HuH-7 (cell line): ENCODE measurements at places on chromosomes 4 and X.

DNA sequence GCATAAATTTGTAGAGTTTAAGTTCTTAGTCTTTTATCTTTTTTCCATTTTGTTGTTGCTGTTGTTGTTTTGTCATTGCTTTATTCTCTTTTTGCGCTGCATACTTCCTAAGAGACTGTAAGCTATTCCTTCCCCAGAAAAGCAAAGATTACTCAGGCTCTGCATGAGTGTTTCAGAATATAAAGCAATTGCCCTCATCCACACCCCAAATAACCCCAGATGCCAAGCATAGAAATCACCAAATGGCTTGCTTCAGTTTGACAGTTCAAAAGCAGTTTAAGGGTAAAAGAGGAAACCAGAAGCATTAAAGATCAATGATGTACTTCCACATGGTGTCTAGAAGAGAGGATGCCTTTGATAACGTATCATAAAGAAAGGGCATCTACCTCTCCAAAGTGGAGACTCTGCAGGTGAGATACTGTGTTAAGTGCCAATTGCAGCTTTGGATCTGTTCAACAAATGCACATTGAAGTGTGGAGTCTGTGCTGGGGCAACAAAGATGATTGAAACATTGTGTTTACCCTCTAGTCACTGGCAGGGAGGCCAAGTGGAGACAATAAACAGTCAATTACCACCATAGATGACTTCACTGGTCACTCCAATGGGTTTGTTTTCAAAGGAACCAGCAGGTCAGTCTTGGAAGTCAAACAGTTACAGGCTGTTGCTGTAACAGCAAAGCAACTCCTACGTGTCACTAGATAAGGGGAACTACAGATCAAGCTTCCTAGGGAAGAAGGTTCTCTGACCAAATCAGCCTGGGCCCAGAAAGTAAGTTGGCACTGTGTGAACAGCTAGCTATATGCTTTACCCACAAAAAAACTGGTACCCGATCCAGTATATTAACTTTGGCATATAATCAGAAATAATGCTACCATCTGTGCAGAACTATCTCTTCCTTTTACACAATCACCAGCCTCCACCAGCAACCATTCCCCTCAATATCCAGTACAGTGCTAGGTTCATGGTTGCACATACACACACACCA lies 40.6 kb upstream of the IL21 start:
- no peak for DNase-seq

GRCh38 chr4:81257816-81258215 lies 42.8 kb upstream of the PRKG2 start:
- DNase-seq, result no peak

GRCh38 chrX:130285069-130285620 lies 16.4 kb upstream of the ZNF280C start:
- DNase-seq, result no peak

GRCh38 chrX:10972706-10973105 lies 138.4 kb upstream of the HCCS start:
- no peak for DNase-seq

- DNase-seq, result no peak
These were observed 858.4 kb upstream of the POU3F4 start for GRCh38 chrX:82649645-82650044.

DNA sequence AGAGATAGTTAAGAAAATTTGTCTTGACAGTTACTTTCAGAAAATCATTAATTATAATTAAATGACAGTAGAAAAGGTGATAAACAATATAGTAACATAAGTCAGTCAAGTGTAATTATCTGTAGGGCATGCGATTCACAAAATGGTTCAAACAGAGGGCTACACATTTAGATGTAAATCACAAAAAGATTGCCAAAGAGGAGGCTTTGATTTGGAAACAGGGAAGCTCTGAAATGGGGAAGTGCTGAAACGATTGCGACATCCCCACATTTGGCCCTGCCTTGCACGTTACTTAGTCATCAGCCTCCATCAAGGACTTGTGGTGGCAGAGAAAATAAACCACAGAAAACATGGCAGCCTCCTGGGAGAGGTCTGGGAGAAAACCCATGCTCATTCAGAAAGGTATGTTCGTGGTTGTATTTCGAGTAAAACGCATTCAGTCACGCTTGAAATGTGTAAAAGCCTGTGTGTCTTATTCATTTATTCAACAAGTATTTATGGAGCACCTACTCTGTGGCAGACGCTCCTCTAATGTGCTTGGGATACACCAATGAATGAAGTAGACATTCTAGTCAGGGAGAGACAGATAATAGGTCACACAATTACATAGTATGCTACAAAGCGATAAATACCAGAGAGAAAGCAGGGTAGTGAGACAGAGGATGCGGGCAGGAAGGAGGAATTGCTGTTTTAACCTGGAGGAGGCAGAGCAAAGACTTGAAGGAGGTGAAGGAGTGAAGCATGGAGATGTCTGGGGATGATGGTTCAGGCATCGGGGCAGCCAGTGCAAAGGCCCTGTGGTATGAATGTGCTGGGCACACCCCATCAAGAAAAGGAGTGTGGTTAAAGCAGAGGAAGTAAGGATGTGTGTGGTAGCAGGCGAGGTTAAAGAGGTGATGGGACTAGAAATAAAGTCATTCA lies 7.8 kb downstream of the RBM47 start:
- peak; percentile 59 for DNase-seq

- no peak for DNase-seq
These were observed 137.8 kb downstream of the TBC1D19 start for GRCh38 chr4:26721685-26722084.

DNA sequence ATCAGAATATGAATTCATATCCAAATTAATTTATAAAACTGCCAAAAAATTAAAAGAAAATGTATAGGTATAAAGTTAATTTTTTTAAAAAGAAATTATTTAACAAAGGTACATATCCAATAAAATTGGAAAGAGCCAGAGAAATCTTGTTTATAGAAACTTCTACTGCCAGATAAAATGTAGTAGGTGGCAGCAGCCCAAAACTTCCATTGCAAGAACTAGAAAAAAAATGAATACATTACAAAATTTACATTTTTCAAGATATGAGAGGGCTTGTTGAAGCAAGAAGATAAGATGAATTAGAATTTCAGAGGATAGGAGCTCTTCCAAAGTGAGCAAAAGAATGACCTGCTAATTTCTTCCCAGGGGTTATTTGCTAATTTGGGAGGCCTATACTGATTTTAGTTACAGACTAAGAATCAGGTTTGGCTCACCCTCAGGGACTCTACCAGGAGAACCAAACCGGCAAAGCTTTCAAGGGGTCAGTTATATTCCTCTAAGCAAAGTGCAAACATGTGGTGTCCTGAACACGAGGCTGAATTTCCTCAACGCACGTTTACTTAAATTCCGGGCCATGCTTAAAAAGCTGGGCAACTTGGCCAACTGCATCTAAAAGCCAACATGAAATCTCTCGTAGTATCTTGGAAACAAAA lies 17.5 kb downstream of the ANKRD50 start:
- no peak for DNase-seq

GRCh38 chr4:145816091-145816490 lies 122.5 kb downstream of the ZNF827 start:
- no peak for DNase-seq

DNA sequence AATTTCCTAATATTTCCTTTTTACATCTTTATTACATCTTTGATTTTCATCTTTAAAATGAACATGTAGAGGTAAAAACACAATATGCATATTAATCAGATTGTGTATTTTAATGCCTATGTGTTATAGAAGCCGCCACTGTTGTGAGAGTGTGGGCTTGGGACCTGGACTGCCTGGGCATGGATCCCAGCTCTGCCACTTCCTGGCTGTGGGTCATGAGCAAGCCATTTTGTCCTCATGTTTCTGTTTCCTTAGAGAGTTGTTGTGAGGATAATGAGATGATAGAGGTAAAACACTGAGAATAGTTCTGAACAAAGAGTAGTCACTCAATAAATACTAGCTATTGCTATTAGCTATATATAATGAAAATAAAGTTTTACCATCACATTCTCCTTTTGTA lies 38.4 kb upstream of the SCOC start:
- DNase-seq, result no peak

GRCh38 chr4:187598196-187598595 lies 397.4 kb upstream of the ZFP42 start:
- DNase-seq, result no peak

GRCh38 chrX:49725923-49726904 lies 30.4 kb upstream of the PAGE1 start:
- no peak for DNase-seq

DNA sequence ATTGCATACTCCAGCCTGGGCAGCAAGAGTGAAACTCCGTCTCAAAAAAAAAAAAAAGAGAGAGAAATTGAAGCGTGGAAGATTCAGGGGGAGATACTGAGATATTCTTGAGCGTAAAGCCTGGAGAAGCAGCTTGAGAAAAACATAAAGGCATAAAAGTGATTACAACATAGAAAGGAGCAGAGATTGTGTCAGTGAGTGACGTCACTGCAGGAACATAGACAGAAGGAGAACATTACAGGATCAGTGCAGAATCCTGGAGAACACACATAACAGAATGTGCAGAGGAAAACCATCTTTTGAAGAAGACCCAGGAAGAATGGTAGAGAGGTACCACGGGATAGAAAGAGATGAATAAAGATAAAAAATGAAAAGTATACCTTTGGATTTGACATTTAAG lies 147.0 kb downstream of the APBB2 start:
- no peak for DNase-seq

- peak; percentile 27 for DNase-seq
These were observed 1.8 kb downstream of the CPEB2 start for GRCh38 chr4:15003891-15004738.

DNA sequence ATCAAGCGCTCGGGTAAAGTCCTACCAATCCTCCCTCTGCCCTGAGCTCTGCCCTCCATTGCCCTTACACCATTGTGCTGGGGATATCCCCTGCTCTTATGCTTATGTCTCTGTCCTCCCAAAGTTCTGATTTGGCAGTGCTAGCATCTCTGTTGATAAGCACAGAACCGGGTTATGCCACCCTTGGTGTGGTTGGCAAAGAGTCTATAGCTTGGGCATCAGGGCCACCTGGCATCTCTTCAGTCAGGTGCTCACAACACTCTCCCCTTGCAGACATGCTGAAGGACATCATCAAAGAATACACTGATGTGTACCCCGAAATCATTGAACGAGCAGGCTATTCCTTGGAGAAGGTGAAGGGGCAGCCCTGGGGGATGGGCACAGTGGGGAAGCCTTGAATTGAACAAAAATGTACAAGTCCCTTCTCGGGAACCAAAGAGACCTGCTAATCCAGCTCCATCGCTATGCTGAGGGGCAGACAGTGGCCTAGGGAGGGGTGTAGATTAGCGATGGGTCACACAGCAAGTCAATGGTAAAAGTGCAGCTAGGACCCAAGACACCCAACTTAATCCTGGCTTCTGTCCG lies 3.8 kb downstream of the MAGED2 start:
- DNase-seq, result no peak

GRCh38 chrX:72576141-72576894 lies 3.7 kb upstream of the HDAC8 start:
- DNase-seq, result no peak

GRCh38 chr4:113468165-113469022 lies 293.1 kb downstream of the CAMK2D start:
- DNase-seq, result no peak

GRCh38 chrX:53440621-53441517 lies 6.7 kb upstream of the HSD17B10 start:
- no peak for DNase-seq

GRCh38 chr4:151407018-151407417 lies 2.0 kb upstream of the FHIP1A start:
- DNase-seq, result no peak

DNA sequence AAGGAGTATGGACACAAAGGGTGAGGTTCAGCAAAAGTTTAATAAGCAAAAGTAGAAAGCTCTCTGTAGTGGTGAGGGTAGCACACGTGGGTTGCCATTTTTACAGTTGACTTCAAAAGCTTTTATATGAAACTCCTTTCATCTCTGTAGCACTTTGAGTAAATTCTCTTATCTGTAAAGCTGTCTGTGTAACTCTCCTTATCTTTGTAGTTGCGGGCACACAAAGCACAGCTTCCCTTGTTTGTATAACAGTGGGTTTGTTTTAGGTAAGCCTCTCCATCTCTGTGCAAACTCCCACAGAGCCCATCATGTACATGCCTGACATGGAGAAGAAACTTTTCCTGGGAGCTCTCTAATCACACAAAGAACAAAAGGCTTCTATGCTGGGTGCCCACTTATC lies 325.9 kb upstream of the PABPC5 start:
- no peak for DNase-seq

DNA sequence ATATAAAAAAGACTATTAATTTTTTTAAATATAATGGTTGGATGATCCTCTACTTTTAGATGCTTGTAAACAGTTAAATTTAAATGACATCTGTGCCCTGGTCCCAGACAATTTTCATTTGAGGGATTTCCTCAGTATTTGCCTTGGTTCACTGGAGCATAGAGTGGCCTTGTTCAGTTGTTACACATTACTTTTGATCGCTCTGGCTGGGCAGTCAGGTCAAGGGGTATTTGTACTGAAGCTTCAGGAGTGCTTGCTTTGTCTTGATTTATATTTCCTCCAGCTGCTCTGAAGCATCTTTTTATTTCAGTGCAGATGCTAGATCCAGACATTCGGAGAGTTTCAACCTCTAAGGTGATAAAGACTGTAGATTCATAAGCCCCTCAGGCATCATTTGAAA lies 50.0 kb downstream of the COMMD8 start:
- DNase-seq, result no peak

DNA sequence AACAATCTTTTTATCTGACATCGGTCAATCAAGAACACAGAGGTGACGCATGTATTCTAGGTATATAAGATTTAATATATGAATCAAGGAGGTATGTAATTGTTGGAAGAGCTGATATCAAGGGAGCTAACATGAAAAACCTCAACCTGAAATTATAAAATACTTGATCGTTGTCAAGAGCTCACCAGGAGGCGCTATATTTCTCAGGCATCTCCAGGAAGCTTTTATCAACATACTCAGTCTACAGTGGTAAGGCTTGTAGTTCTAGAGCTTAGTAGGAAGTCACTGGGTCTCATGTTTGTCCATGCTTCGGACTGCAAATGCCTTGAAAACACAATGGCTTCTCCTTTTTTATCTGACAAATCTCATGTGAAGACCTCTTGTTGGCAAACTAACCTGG lies 156.1 kb downstream of the GRXCR1 start:
- DNase-seq, result no peak

DNA sequence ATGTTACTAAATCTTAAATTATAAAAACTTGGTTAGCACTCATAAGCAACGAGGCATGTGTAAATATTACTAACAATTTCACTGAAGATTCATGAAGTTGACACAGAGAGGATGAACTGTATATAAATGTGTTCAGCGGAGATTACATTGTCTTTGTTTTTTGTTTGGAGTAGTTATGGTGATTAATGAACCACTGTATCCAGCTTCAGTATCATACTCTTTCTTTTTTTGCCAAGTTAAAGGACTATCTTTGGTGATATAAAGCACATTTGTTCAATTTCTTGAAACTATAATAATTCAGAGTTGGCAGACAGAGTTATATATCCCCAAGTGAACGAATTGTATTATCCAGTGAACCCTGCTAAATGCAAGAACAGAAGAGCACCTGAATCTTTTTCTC lies 497.6 kb downstream of the CCSER1 start:
- no peak for DNase-seq

- no peak for DNase-seq
These were observed 46.9 kb downstream of the KIF4A start for GRCh38 chrX:70336767-70337166.

- DNase-seq, result no peak
These were observed 46.4 kb upstream of the ABCG2 start for GRCh38 chr4:88204882-88205281.

GRCh38 chr4:107900508-107900907 lies 30.8 kb upstream of the CYP2U1 start:
- no peak for DNase-seq

- no peak for DNase-seq
These were observed 134.3 kb downstream of the AMELX start for GRCh38 chrX:11427453-11428071.

- DNase-seq, result no peak
These were observed 32.1 kb upstream of the HGFAC start for GRCh38 chr4:3409571-3410091.
